LNCaP clone FGC (cell line): ENCODE measurements at places on chromosomes 6 and 20.

DNA sequence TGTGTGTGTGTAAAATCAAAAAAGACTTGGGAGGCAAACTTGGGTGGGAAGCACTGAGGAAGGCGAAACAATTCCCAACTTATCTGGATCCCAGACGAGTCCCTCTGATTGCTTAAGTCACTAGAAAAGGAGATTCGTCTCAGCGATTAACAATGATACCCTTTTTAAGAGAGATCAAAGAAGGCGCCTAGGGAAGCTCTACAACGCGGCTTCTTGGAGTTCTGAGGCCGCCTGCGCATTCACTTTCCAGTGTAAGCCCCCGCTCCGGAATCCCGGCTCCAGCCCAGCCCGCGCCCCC, 8.7 kb upstream of the TBX18 start:
- no peak for DNase-seq

DNA sequence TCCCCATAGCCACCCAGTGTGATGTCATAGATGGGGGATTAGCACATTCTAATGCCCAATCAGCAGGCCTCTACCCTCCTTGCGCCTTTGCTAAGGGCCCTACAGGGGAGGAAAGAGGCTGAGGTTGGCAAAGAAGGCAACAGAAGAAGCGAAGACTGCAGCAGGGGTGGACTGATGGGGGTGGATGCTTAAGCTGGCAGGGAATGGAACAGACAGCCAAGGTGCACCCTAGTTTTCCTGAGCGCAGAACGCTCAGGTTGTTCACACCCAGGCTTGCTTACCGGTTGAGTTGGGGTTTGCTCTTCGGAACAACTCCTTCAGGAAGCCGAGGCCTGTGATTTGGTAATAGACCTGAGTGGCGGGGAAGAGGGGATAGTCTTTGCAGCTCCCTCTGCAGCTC, 12.7 kb downstream of the MRPS18A start:
- DNase-seq: no peak

DNA sequence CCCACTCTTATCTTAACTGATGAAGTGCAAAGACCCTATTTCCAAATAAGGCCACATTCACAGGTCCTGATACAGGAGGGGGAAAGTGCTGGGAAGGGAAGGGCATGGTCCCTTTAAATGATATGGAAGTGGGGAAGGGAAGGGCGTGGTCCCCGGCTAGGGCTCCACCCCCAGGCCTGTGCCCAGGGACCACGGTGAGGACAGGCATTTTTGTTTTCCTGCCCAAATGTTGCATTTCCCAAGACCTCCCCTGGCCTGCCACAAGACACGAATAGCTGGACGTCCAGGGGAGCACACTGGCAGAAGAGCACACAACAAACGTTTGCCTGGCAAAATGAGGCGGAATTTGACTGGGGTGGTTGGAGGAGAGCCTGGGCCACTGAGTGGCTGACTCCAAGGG, 16.1 kb upstream of the HFE start:
- DNase-seq: no peak

DNA sequence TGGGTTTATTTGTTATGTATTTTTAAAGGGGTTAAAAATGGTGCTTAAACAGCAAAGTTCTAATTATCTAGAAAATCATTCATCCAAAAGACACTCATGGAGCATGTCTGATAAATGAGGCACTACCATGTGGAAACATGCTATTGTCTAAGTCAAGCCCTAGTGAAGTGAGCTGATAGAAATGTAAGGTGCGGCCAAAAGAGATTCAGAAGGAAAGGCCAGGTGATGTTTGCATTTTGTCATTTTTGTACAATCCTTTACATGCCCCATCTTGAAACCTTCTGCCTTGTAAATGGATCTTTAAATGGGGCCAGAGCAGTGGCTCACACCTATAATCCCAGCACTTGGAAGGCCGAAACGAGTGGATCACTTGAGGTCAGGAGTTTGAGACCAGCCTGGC, 77.3 kb downstream of the PLCG1 start:
- no peak for DNase-seq

GRCh38 chr20:47982574-47983360, 197.5 kb upstream of the SULF2 start:
- DNase-seq: no peak

DNA sequence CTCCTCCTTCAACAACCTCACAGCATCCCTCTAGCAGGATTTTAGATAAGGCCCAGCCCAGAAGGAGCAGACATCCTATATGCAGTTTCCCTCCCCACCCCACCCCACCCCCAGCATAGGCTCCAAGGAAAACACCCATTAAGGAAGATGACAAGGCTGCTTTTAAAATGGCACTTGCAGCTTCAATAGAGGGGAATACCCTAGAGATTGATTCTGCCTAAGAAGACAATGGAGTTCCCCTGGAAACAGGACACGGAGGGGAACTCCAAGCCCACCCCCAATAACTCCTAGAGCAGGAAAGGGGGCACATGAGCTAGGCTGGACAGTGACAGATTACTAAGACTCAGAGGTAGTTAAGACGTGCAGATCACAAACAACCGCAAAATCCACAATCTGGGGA, 34.7 kb downstream of the CPNE5 start:
- DNase-seq: no peak

GRCh38 chr20:61146023-61146422, 106.0 kb upstream of the CDH4 start:
- DNase-seq: no peak

GRCh38 chr6:9532621-9533557, 882.0 kb downstream of the TFAP2A start:
- DNase-seq: no peak

GRCh38 chr6:139765825-139766285, 391.4 kb upstream of the CITED2 start:
- no peak for DNase-seq

- no peak for DNase-seq
Observed at GRCh38 chr6:33719326-33719987, 8.0 kb upstream of the UQCC2 start.
